ENCODE measurements at places on chromosomes 5 and 9.
A peak's percentile ranks its signal among the peaks of the same experiment; 100 is the strongest.

- DNase-seq: no peak
These were observed 293.2 kb downstream of the CWC27 start for GRCh38 chr5:65061974-65062353.

- no peak for DNase-seq
These were observed 28.8 kb downstream of the PDGFRB start for GRCh38 chr5:150126921-150127265.

DNA sequence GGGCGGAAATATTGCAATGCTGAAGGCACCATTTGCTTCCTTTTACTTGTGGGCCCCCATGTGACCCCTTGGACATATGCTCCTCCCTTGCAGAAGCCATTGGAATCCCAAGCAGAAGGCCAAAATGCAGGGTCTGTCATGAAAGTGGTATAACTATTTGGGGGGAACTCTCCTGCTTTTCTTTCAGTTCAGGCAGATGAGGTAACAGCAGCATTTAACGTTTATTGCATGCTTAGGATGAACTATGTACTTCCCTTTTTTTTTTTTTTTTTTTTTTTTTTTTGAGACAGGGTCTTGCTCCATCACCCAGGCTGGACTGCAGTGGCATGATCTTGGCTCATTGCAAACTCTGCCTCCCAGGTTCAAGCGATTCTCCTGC, 7.8 kb downstream of the FOXI1 start:
- DNase-seq: no peak

DNA sequence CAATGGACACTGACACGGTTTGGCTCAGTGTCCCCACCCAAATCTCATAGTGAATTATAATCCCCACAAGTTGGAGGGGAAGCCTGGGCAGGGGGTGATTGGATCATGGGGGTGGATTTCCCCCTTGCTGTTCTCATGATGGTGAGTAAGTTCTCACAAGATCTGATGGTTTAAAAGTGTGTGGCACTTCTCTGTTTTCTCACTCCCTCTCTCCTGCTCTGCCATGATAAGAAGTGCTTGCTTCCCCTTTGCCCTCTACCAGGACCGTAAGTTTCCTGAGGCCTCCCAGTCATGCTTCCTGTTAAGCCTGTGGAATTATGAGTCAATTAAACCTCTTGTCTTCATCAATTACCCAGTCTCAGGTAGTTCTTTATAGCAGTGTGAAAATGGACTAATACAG, 115.8 kb upstream of the KIF2A start:
- no peak for DNase-seq

GRCh38 chr9:91477106-91477505, 53.5 kb upstream of the NFIL3 start:
- no peak for DNase-seq

DNA sequence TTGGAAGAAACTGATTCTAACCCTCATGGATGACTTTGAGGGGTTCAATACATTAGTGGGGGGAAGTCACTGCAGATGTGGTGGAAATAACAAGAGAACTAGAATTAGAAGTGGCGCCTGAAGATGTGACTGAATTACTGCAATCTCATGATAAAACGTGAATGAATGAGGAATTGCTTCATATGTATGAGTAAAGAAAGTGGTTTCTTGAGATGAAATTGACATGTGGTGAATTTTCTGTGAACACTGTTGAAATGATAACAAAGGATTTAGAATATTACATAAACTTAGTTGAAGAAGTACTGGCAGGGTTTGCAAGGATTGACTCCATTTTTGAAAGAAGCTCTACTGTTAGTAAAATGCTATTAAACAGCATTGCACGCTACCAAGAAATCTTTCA, 113.0 kb downstream of the UGCG start:
- DNase-seq: no peak

DNA sequence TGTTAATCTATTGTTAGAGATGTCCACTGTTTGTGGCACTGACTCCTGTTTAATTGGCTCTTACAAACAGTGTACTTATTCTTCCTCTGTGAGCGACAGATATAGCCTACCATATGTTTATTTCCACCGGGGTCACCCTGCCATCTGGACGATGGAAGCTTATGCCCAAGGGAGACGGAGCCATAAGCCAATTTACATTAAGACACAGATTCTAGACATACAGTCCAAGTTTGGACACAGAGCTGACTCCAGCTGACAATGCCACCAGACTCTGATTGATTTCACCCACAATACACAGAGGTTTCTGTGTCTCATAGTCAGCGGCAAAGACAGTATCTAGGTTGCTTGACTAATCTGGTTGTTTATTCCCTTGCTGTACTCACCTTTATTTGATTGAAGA, 198.9 kb downstream of the ENC1 start:
- DNase-seq: no peak

DNA sequence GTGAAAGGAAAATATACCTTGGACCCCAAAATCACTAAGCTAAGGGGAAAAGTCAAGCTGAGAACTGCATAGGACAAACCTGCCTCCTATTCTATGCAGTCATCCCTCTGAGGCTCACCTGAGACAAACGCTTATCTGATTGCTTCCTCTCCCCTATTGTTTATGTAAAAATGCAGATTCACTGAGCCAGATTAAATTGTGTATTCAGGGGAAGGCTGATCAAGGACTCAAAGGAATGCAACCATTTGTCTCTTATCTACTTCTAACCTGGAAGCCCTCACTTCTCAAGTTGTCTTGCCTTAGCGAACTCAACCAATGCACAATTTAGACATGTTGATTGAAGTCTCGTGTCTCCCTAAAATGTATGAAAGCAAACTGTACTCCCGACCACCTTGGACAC, 13.3 kb downstream of the SPARC start:
- no peak for DNase-seq

GRCh38 chr9:127785023-127785932, 556 bp upstream of the CDK9 start:
- DNase-seq: peak; percentile 92
